ENCODE measurements at places on chromosomes 7 and 10.

- DNase-seq = no peak
Measured at GRCh38 chr10:100537475-100537874, 1.7 kb downstream of the HIF1AN start.

GRCh38 chr7:97271619-97272018 is 154.1 kb downstream of the SDHAF3 start:
- no peak for DNase-seq

DNA sequence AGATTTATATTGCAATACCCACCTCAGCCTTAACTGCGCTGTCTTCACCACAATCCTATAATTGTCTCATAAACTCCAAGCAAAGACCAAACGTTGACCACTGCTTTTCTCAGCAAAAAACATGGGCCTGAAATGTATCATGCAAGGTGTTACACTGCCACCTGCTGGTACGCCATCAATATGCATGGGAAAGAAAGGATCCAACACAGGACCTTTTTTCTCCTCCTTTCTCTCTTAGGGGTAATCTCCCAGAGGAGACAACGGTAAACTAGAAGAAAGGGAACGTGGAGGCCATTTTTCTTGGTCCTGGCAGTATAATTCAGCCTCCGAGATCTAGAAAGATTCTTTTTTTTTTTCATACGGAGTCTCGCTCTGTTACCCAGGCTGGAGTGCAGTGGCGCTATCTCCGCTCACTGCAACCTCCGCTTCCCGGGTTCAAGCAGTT is 79.1 kb upstream of the MPP7 start:
- DNase-seq = peak; percentile 90

- no peak for DNase-seq
Measured at GRCh38 chr10:102135956-102136526, 3.2 kb downstream of the PPRC1 start.

DNA sequence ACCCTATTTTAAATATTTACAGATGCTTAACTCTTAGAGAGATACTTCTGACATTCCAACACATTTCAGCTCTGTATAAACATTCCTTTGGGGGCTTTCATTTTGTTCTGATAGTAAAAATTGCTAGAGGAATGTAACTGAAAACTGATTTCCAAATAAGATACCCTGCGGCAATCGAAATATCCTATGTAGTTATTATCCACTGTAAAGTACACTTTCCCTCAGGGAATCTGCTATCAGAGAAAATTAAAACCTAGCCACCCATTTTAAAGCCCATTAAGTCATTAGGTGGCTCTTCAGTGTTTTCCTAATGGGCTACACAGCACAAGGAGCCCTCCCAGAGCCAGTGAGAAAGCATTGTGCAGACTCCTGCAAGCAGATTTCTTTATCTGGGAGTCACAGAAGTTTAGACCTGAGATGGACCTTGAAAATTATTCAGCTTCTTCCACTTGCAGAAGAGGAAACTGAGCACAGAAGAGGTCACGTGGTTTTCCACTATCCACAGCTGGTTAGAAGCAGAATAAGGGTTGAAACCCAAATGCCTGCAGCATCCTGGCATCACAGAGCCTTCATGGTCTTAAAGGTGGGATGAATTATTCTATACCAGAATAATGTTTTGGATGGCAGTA is 12.6 kb upstream of the CPVL start:
- DNase-seq = no peak

- DNase-seq = no peak
Measured at GRCh38 chr10:113917636-113918035, 63.2 kb downstream of the NHLRC2 start.

- no peak for DNase-seq
Measured at GRCh38 chr10:86199041-86199440, 167.6 kb downstream of the GRID1 start.

- DNase-seq = no peak
Measured at GRCh38 chr10:99671386-99671785, 12.1 kb downstream of the ENTPD7 start.

- no peak for DNase-seq
Measured at GRCh38 chr10:130737621-130738020, 573.9 kb downstream of the TCERG1L start.

- DNase-seq = no peak
Measured at GRCh38 chr10:124721330-124722045, 22.7 kb downstream of the FAM53B start.

GRCh38 chr10:7855205-7855604 is 36.9 kb downstream of the TAF3 start:
- no peak for DNase-seq

DNA sequence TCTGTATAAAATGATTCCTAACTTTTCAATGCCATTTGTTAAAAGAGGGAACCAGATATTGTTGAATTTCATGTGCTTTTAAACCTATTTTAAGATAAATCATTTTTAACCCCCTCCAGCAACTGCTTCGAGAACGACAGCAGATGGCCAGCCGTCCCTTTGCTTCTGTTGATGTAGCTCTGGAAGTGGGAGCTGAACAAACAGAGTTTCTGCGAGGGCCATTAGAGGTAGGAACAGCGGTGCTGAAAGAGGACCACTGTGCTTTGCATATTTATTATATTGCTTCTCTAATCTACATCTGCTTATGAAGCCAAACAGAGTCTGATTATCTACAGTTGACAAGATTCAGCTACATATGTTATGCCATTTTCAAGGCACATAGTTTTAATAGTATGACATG is 545.9 kb downstream of the GFRA1 start:
- DNase-seq = no peak

DNA sequence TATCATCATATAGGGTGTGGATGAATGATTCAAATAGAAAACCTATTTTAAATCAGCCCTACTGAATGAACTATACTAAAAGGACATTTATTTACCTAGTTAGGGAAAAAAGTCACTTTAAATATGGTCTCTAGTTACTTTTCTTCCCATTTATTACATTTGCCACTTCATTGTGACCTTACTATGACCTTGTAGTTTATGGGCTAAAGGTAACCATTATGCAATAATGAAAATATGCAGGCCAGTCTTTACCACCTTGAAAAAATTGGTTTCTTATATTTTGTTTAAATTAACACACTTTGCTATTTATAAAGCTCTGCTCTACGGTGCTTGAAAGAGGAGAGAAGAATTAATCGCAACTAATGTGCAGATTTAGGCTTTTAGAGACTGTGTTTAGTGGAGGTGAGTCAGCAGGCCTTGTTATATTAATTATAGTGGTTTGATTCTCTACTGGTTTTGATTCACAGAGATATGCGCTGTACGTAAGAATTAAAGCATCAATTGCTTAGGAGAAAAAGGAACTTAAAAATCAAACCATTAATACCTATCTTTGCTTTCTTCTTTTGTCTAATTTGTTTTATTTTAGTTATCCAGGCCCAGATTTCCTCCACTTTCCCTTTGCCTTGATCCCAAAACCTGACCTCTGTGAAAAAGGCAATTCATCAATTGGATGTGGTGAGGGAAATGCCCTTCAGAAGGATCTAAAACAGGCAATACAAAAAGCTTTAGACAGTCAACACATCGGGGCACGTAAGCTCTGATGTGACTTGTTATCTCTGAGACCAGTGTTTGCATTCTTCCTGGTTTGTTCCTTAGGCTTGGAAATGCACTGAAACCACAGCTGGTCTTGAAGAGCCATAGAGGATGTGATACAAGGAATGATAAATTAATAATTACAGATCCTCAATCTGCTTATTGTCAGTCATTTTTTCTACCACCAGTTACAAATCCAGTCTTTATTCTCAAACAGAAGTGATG is 141.2 kb upstream of the HDAC9 start:
- DNase-seq = no peak

DNA sequence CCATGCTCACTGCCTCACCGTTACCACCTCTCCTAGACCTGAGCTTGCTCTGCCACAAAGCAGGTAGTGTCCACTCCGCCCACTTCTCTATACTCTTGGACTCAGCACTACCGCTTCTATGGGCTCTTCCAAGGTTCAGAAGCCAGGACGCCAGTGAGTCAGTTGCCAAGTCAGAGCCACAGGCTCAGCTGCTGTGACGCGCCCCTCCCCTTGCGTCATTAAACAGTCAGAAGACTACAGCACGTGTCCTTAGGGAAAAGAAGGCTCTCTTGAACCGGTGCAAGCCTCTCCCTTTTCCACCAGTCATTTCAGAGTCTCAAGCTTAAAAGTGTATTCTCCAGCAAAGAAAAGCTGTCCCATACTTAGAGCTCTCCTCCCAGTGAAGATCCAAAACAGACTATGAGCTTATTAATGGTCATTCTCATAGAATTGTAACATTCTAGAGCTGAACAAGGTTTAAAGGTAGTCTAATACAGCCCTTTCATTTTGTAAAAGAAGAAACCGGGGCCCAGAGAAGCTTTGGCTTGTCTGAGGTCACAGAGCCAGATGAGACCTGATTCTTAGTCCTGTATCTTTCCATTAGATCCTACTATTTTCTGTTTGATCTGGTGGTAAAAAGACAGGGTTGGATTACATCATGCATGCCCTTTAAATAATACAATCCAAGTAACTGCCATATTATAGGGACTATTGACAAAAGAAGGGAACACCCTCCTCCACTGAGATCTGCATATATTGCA is 40.9 kb upstream of the MET start:
- no peak for DNase-seq

GRCh38 chr7:134903073-134903790 is 83.1 kb upstream of the AGBL3 start:
- no peak for DNase-seq

- DNase-seq = no peak
Measured at GRCh38 chr7:156638443-156639077, 2.0 kb upstream of the RNF32 start.

DNA sequence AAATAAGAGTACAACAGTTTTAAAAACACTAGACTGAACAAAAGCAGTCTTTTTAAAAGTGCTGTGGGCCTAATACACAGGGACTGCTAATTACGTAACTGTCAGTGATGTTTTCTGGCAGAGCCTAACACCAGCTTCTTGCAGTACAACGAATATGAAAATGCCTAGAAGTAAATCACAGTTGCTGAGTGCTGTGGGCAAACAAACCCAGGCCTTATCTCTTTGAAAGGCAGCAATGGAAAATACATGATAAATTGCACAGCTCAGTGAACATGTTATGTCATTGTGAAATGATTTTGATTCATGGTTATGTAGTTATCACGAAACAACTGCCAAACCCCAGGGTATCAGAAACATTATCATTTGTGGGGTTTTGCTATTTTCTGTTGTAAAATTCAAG is 428.4 kb downstream of the GFRA1 start:
- DNase-seq = no peak

GRCh38 chr7:157211690-157212089 is 73.0 kb downstream of the UBE3C start:
- no peak for DNase-seq

DNA sequence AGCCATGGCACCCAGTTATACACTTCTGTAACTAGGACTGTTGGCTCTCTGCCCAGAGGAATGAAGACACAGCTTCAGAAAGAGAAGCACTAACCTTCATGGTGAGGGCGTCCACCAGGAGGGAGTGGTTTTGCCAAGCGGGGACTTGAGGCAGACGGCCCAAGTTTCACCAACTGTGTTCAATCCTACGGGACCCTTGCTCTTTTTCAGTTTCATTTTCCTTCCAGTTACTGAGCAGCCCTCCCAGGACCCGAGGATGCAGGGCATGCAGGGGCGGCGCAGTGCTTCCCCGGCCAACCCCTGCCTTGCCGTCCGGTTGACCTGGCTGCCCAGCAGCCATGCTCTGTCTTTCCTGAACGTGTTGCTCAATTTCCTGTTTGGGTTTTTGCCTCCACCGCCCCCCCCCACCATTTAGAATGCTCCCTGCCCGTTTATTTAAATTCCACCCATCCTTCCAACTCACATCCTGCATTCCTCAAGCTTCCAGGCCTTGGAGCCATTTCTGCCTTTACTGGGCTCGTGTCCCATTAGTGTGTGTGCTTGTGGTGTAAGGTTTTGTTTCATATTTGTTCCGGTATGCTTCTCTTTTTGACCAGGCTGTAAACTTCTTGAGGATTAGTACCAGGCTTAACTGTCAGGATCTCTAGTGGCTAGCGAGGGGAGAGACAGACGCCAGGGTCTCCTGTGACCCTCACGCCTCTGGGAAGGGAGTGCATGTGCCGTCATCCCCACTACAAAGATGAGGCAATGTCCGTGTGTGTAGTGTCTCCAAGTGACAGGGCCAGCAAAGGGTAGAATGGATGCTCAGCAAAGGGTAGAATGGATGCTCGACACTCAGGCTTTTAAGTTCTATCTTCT is 31.6 kb downstream of the IL15RA start:
- no peak for DNase-seq

GRCh38 chr7:135251496-135252391 is 18.1 kb downstream of the STRA8 start:
- DNase-seq = no peak

GRCh38 chr10:22016046-22016705 is 12.6 kb upstream of the DNAJC1 start:
- no peak for DNase-seq

DNA sequence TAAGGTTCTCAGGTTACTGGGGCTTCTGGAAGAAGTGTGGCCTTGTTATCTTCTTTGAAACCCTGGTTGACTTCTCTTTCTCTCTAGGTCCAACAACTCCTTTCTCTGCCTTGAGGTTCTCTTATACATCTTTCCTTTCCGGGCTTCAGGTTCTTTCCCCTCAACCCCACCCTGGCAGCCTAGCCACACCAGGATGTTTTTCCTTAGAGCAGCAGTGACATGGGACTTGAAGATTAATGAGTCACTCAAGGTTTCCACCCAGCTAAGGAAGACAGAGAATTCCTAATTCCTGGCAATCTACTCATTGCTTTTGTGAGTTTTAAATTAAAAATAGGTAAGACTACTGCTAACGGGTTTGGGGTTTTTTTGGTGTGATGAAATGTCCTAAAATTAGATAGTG is 121.8 kb upstream of the HPS1 start:
- DNase-seq = no peak

GRCh38 chr7:51229106-51229537 is 87.5 kb downstream of the COBL start:
- no peak for DNase-seq

DNA sequence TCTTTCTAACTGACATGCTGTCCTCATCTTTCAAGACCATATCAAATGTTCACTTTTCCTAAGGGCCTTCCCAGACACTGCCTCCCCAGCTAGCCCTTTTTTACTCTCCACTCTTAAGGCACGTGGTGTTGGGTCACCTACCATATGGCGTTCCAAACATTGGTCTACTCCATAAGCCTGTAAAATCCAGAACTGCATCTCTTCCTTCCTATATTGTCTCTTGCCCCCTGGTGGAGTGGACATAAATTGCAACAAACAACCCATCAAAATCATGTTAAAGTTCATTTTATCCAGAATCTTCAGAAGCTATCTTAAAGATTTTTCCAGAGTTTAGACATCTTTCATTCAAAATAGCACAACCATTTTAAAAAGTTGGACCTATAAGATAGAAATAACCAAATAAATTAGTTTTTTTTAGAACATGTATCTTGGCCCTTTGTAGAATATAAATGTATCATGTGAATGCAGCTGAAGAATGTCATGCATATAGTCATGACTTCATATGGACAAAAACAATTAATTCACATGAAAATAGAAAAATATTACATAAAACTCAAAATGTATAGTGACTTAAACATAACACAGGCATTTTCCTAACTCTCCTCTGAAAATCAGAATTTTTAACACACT is 180.6 kb upstream of the CHRM2 start:
- no peak for DNase-seq

Measured in stimulated activated CD4-positive, alpha-beta T cell treated with anti-CD3 and anti-CD28 coated beads, Interleukin-12 subunit alpha, Interleukin-12 subunit beta, amount 100 ng/mL, for 48 hours (primary cell).